ENCODE measurements at places on chromosomes 12 and 14. TPM values are rescaled to one million over a fixed set of nuclear protein-coding genes. Genes with fewer than 3 reads are reported as not detected.

The SLC6A15 gene
- total RNA-seq = not detected

The FUT8 gene
- total RNA-seq = 95.5 TPM

The PROX2 gene
- total RNA-seq = not detected

The NKX2-1 gene
- total RNA-seq = not detected

The HOXC12 gene
- total RNA-seq = not detected

The EML1 gene
- total RNA-seq = 30.1 TPM

The TAMALIN gene
- total RNA-seq = 2.7 TPM

DNA sequence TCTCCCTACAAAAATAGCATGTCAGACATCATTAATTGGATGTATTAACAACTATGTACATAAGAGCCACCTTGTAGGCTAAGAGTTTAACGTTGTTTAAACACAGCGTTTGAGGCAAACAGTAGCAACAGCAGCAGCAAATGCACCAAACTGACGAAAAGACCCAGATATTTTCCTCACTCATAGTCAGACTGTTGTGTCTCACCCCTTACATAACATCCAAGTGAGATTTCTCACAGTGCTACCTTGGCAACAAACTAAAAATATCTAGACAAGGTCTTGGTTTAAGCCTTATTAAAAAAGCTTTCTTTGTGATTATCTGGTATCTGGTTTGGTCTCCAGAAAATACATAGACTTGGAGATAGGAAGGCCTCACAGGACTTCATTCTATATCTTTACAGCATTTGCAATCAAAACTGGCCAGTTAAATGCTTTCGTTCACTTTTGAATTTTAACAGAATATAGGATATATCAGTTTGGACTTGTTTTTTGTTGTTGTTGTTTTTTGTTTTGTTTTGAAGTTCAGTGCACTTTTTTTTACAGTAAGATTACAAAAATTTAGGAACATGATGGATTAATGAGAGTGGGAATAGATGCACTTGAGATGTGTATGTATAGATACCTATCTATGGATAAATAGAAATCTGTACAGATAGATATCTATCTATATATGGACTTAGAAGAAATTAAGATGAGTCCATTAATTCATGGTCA lies 4.1 kb downstream of the BHLHE41 start:
- no peak overlapping the region for H3K4me3 ChIP-seq
- H3K4me1 ChIP-seq = peaks cover 18% of the 10 kb centered on the region
- peak overlapping the region; percentile 97 for H3K27ac ChIP-seq
- no peaks in the 10 kb centered on the region for H3K27me3 ChIP-seq
- H3K36me3 ChIP-seq = no peaks in the 10 kb centered on the region
- DNase-seq = no peak

- H3K27ac ChIP-seq = no peak overlapping the region
- H3K4me1 ChIP-seq = no peaks in the 10 kb centered on the region
- no peak overlapping the region for H3K4me3 ChIP-seq
- DNase-seq = no peak
- H3K36me3 ChIP-seq = no peaks in the 10 kb centered on the region
- no peaks in the 10 kb centered on the region for H3K27me3 ChIP-seq
Measured at GRCh38 chr12:4962539-4963486, 53.1 kb downstream of the KCNA1 start.

DNA sequence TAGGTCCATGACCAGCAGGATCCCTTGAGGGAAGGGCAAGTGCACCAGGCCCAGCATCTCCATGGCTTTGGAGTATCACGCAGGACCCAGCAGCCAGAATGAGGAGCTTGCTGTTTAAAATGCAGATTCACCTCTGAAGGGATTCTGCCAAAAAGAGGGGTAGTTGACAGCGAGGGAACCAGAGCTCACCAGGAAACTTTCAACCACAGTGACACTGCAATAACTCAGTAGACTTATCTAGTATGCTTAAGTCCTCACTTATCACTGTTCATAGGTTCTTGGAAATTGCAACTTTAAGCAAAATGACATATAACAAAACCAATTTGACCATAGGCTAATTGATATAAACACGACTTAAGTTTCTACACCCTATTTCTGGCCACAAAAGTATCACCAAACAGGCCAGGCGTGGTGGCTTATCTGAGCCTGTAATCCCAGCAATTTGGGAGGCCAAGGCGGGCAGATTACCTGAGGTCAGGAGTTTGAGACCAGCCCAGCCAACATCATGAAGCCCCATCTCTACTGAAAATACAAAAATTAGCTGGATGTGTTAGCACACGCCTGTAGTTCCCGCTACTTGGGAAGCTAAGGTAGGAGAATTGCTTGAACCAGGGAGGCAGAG lies 21.4 kb upstream of the CKAP4 start:
- no peak overlapping the region for H3K27ac ChIP-seq
- no peaks in the 10 kb centered on the region for H3K27me3 ChIP-seq
- peaks cover 27% of the 10 kb centered on the region for H3K4me1 ChIP-seq
- no peak for DNase-seq
- H3K4me3 ChIP-seq = no peak overlapping the region

DNA sequence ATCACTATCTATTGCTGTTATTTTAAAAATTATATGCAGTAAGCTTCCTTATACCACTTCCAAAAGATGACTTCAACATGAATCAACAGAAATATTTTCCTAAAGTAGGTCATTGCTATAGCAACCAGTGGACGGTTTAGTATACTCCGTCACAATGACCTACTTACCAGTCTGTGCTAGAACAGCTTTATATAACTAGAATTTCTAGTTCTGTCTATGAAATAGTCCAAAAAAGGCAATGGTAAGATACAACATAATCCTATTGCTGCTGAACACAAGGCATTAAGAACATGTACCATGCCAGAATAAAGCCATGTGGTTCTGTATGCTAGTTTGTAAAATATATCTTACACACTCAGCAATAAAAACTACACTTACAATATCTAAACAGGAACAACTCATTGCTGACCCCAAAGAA lies 40.7 kb upstream of the MTERF2 start:
- H3K4me3 ChIP-seq = no peak overlapping the region
- H3K27me3 ChIP-seq = no peaks in the 10 kb centered on the region
- no peaks in the 10 kb centered on the region for H3K36me3 ChIP-seq
- peaks cover 19% of the 10 kb centered on the region for H3K4me1 ChIP-seq

DNA sequence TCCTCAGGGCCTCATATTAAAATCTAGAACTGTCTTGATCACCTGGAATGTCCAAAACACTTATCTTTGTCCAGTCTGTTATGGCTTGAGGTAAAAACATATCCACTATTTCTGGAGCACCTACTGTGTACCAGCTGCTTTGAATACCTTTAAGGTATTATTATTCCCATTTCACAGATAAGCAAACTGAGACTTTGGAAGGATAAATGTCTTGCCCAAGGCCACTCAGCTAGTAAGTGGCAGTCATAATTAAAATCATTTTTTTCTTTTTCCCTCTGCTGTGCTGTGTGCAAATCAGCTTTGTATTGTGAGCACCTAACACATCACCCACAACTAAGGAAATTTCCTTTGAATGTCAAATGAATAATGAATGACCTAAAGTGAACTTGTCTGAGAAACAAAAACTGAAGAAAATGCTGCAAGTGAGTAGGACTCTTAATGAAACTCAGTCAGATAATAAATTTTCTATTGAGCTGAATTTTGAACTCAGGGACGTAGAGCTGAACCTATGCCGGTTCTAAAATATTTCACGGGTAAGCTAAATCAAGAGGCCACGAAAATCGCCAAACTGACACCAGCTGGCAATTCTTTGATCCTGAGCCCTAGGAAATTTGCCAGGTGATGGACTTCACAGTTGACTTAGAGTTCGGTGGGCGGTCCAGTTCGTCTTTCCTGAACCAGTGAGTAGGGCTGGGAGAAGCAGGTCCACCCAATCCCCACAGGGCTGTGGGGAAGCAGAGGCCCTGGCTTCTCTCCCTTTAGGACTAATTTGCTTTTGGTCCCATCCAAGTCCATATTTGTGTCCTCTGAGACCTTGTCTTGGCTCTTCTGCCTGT lies 159.7 kb upstream of the PWP1 start:
- H3K27me3 ChIP-seq = no peaks in the 10 kb centered on the region
- H3K27ac ChIP-seq = no peak overlapping the region
- DNase-seq = no peak
- H3K4me3 ChIP-seq = no peak overlapping the region
- H3K4me1 ChIP-seq = no peaks in the 10 kb centered on the region

- no peak overlapping the region for H3K27ac ChIP-seq
- H3K4me1 ChIP-seq = no peaks in the 10 kb centered on the region
- H3K36me3 ChIP-seq = no peaks in the 10 kb centered on the region
- H3K27me3 ChIP-seq = no peaks in the 10 kb centered on the region
- DNase-seq = peak; percentile 9
- H3K4me3 ChIP-seq = no peak overlapping the region
Measured at GRCh38 chr14:93395231-93395630, 35.5 kb upstream of the UNC79 start.

GRCh38 chr12:761256-761655 lies 8.9 kb downstream of the WNK1 start:
- peaks cover 9% of the 10 kb centered on the region for H3K36me3 ChIP-seq
- H3K4me1 ChIP-seq = peaks cover 17% of the 10 kb centered on the region
- DNase-seq = no peak
- H3K27ac ChIP-seq = no peak overlapping the region
- H3K27me3 ChIP-seq = no peaks in the 10 kb centered on the region

DNA sequence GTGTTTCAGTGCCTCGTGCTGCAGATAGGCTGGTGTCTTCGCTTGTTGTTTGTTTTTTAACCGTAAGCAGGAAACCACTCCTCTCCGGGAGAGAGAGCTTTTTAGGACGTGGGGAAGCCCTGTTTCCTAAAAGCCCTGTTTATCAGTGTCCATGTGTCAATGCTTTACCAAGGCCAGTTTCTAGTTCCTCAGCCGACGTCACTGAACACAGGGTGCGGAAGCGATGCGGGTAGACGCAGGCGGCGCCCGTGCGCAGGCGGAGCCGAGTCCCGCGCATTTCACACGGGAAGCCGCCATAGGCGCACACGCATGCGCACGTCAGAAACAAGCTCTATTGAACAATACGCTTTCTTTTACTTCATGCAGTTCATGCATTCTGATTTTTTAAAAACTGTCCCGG lies 79.8 kb downstream of the GLT1D1 start:
- no peaks in the 10 kb centered on the region for H3K36me3 ChIP-seq
- no peak overlapping the region for H3K27ac ChIP-seq
- H3K4me1 ChIP-seq = no peaks in the 10 kb centered on the region
- no peak for DNase-seq

GRCh38 chr12:81128930-81129554 lies 51.2 kb downstream of the ACSS3 start:
- no peaks in the 10 kb centered on the region for H3K4me1 ChIP-seq
- no peaks in the 10 kb centered on the region for H3K36me3 ChIP-seq
- no peak overlapping the region for H3K4me3 ChIP-seq
- peak; percentile 47 for DNase-seq
- no peaks in the 10 kb centered on the region for H3K27me3 ChIP-seq
- H3K27ac ChIP-seq = no peak overlapping the region

- H3K27ac ChIP-seq = no peak overlapping the region
- H3K36me3 ChIP-seq = no peaks in the 10 kb centered on the region
- no peak overlapping the region for H3K4me3 ChIP-seq
- H3K4me1 ChIP-seq = no peaks in the 10 kb centered on the region
- peaks cover 19% of the 10 kb centered on the region for H3K27me3 ChIP-seq
Measured at GRCh38 chr14:65832431-65833266, 420.1 kb downstream of the FUT8 start.

DNA sequence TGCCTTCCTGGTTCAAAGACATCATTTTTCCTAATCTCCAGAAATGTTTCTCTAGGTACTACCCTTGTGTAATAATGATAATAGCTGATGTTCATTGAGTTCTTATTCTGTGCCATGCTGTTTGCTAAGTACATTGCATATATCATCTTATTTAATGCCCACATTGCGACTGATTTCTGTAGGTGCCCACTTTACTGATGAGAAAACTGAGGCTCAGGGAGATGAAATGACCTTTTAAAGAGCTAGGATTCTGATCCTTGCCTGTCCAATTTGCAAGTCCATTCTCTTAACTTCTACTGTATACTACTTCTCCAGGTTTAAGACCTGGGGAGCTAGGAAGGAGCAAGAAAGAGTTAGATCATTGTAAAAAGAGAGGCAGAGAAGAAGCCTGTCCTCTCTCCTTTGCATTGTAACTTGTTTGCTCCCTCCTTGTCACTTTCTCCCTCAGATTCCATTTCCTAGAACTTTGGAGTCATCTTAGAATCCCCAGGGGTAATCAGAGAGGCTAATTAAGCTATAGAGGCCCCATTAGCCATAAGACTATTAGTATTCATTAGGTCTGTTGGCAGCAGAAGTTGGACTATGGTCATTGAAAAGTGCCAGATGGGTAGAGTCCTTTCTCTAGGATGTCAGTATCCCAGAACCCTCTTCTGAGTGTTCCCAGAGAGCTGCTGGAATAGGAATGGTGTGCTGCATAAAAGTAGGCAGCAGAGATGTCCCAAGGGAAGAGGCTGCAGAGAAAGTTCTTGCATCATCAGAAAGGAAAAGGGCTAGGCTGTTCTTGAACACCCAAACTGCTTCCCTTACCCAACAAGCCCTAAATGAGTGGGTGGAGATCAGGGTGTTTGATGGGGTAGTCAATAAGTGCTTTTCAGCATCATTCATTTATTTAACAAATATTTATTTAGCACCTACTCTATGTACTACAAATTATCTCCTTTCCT lies 3.1 kb downstream of the DGKA start:
- H3K36me3 ChIP-seq = peaks cover 21% of the 10 kb centered on the region
- no peak overlapping the region for H3K4me3 ChIP-seq
- H3K27me3 ChIP-seq = no peaks in the 10 kb centered on the region
- DNase-seq = no peak

DNA sequence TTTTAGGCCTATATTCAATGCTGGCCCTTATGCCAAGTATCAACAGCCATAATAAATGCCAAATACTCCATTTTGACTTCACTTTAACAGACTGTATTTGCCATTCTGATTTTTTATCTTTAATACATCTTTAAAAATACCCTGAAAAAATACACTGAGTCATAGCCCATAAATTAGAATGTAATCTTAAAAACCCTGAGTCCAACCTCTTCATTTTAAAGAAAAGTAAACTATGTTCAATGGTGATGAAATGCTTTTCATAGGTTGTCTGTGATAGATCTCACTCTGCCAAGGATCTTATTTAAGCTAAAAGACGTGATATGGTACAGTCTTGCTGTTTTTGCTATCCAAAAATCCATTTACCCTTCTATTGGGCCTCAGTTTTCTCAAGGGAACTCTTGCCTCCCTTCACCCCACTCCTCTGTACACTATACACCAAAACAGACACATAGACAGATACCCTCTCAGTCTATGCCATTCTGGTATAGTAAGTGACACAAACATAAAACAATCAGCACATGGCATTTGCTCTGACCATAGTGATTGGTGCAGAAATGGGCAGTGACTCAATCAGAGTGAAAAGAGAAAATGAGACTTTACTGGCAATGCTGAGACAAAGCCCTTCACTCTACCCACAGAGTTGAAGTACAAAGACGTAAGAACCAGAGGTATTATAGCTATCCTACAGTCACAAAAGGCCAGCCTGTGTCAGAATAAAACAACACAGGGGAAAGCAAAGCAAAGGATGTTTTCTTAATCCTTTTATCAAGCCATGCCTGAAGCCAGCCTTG lies 49.1 kb downstream of the BTG1 start:
- DNase-seq = no peak
- no peaks in the 10 kb centered on the region for H3K27me3 ChIP-seq
- H3K4me1 ChIP-seq = peaks cover 18% of the 10 kb centered on the region
- H3K27ac ChIP-seq = no peak overlapping the region

- peaks cover 37% of the 10 kb centered on the region for H3K36me3 ChIP-seq
- no peak for DNase-seq
- no peaks in the 10 kb centered on the region for H3K4me1 ChIP-seq
Measured at GRCh38 chr14:69373104-69373503, 25.0 kb downstream of the ERH start.
